ENCODE measurements at places on chromosomes 6 and 20.

DNA sequence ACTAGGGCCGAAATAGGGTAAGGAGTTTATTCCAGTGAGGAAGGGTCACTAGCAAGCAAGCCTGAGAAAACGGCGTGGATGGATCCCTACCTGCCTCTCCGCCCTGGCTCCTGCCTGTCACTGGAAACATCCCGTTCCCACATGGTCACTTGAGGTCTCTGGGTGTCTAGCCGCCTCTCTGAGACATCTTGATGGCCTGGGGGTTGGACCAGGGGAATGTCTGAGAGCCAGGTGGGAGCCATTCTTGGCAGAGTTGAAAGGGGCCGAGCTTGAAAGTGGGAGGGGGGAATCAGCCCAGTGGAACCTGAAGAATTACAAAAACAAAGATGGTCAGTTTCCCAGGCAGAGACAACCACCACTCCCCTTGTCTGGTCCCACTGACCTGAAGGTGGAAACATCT, 961 bp downstream of the CCHCR1 start:
- no peak for DNase-seq

DNA sequence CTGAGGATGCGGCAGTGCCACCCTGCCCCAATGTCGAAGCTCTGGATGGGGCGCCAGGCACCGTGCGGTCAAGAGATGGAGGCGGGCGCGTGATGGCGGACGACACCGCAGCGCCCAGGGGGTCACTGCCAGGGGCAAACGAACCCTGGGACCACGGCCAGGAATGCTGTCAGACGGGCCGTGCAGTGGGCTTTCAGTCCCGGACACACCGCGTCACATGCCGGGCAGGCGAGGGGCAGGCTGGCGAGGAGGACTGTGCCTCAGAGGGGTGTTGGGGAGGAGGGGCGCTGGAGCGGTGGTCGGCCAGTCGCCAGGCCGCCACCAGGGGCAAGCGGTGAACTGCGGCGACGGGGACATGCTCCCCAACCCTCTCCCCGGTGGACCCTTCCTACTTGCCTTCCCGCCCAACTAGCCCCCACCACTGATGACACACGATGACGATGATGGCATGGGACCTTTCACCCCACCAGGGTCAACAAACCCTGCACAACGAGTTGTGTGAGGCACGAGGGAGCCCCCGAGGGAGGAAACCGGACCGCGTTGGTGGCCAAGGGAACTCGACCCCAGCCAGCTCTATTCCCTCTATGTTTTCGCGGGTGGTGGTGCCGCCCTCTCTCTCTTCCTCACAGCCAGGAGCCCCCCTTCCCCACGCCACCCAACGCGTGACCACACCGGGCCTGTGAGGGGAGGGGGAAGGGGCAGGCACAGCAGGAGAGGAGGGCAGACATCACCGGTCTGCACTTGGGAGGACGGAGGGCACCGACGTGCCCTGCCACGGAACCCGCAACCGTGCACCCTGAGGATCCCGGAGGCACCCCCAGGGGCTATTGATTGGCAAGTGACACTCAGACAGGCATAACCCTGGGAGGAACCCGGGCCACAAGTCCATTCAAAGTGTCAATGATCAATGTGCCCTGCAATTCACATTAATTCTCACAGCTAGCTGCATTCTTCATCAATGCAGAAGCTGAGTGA, 1960.9 kb upstream of the DEFB115 start:
- DNase-seq: no peak

GRCh38 chr6:166410426-166410935, 27.7 kb upstream of the MPC1 start:
- DNase-seq: no peak

DNA sequence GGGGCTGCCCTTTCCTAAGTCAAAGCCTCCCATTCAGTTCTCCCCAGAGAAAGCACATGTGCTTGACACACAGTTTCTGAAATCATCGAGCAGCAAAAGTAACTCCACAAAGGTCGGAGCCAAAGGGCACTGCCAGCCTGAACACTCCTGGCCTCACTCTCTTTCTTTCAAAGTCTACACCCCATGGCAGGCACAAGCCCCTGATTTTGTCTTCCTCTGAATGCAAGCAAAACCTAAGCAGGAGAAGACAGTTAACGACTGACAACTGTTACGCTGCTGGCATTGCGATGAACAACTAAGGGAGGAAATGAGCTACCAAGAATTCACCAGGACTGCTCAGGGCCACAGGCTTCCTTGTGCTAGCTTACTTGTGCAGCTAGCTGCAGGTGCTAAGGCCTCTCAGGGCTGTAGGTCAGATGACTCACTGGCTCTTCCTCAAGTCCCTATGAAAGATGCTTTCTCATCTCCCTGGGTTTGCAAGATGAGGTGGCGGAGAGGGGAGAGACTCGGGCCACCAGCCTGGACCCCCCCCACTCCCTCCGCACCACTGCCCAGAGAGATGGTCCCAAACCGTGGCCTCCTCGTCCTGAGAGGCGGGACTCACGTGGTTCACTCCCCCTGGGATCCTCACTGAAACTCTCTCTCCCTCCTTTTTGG, 208.2 kb downstream of the DLL1 start:
- no peak for DNase-seq

DNA sequence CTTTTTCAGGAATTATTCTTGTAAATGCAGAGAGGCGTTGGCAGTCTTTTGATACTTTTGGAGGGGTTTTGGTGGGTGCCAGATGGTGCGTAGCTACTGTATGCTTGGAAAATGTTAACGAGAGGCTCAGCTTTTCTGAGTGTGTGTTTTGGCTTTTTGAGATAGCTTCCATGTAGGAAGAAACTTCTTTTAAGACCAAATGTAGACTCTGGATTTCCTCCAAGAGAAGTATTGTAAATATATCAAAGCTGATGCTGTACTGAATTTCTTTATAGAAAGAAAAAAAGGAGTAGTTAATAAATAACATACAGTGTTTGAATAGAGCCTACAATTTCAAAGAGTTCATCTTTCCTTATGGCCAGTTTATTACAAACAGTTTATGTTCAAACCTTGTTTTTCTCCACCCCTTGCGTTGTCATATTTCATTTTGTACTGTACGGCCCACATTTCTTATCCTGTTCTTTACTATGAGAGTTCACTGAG, 16.7 kb downstream of the TIAM2 start:
- no peak for DNase-seq

GRCh38 chr6:121664158-121664557, 228.7 kb downstream of the GJA1 start:
- DNase-seq: no peak

GRCh38 chr20:61169874-61170273, 82.2 kb upstream of the CDH4 start:
- no peak for DNase-seq

GRCh38 chr20:37777988-37778659, 84.3 kb downstream of the CTNNBL1 start:
- DNase-seq: no peak

DNA sequence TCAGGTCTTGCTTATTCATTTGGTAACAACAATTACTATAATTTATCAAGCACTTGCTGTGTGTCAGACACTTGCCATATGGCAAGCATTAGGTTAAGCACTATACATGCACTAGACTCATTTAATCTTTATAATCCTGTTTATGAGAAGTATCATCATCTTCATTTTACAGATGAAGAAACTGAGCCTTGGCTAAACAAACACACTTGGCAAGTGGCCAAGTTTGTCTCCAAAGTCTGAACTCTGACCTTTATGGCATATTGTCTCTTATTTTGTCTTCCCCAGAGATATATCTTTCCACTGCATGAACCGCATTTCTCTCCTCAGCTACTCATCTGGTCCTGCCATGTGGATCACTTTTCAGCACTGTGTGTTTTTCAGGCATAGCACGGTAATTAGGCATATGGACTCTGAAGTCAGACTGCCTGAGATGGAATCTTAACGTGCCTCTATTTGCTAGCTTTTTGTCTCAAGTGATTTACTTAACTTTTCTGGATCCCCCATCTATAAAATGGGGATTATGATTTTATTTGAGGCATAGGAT, 4.7 kb downstream of the ADGRF5 start:
- DNase-seq: no peak

DNA sequence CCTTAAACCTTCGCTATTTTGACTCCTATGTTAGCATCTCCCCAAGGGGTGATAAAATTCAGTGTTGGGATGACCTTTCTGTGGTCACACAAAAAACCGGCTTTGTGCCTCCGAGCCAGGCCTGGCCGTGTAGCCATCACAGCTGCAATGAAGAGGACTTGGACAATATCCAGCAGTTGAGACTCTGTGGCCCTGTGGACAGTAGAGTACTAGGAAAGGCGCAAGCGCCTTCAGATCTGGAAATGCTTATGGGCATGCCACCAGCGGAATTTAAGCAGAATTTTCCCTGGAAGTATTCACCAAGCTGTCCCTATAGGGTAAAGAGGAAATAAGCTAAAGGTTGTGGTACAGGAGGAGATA, 63.3 kb upstream of the SLC2A12 start:
- DNase-seq: no peak

GRCh38 chr6:156804402-156804801, 27.2 kb downstream of the ARID1B start:
- DNase-seq: no peak

- DNase-seq: peak; percentile 75
These were observed at the start of gene CEP162 for GRCh38 chr6:84227434-84228197. Gene CEP162 (minus strand): TSS chr6:84227643. CDS start chr6:84226393, 1,250 bp downstream.

DNA sequence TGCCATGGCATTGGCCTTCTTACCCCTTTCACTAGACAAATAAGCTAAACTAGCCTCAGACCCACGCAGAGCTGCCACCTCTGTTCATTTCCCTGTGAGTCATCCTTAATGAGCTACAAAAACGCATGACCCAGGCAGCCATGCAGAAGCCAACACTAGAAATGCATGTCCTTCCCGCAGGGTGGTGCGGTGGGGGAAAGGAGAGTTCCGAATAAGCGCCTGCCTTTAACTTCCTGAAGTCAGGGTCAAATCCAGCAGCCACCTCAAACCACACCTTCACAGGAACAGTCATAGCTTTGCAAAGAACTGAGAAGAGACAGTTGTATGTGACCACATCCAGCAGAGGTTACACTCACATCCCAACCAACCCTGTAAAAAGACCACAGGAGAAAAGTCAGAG, 40.4 kb downstream of the IRF4 start:
- peak; percentile 12 for DNase-seq

DNA sequence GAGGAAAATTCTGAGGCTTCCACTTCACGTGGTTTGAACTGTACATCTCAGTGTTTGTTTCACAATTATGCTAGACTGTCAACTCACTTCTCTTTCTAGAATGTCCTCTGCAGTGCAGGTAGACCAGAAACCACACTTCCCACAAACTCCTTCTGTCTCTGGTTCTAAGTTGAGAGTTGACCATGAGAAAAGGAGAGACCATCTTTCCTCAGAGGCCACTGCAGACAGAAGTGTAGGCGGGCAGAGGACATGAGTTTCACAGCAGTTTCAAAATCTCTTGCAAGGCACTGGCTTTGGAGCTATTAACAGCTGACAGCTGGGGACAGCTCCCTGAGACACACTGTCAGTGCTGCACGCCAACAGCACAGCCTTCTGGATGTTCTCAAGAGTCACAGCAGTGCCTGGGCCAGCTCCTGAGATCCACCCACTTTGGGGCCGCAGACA, 55.4 kb upstream of the MOXD1 start:
- DNase-seq: no peak

- DNase-seq: no peak
These were observed 197.6 kb upstream of the THBS2 start for GRCh38 chr6:169451065-169451838.

GRCh38 chr6:108591040-108591816, 30.5 kb downstream of the FOXO3 start:
- DNase-seq: no peak

DNA sequence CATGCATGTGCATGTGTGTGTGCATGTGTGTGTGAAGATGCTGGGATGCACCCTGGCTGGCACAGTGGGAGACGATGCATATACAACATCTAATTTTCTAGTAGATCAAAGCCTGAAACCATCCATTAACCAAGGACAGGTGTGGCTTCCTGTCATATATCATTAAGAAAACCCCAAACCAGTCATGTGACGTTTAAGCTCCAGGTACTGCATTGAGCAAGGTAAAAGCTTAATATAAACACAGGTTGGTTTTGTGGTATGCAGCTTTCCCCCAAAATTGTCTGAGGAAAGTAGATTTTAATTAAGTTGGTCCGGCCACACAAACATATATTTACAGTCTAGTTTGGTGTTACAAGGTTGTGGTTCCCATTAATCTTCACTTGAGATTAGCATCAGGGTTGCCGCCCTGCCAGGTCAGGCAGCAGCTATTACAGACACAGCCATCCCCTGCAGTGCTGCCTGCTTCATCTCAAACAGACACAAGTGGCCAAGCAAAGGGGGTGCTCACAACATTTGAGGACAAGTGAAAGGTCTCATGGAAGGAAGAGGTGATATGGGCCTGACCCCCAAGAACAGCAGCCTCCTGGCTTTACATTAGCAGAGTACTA, 48.6 kb upstream of the NAA20 start:
- DNase-seq: no peak

DNA sequence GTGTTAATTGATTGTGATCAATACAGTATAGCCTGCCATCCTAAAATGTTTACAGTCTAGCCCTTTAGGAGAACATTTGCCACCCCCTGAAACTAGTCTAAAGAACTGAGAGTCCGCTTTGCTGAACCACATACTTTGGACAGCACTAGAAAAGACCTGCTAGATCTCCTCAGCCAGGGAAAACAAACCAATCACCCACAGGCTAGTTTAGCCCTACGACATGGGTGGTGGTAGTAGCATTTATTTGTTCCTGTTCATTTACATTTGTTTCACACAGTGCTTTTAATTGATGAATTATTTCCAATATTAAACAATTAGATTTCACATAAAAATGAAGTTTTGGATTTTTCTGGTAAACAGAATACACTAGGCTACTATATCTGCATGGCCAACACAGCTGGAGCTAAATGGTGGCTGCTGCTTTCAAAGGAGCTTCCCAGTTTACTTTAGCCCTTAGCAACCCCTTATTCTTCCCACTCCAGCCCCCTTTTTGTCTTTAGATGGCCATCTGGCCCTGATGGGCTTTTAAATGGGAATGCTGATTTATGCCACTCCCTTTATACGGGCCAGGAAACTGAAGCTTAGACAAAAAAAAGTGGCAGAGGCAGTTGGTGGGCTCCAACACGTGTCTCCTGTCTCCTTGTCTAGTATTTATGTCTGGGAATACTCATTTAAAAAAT, 72.4 kb downstream of the ADGRG6 start:
- DNase-seq: no peak

DNA sequence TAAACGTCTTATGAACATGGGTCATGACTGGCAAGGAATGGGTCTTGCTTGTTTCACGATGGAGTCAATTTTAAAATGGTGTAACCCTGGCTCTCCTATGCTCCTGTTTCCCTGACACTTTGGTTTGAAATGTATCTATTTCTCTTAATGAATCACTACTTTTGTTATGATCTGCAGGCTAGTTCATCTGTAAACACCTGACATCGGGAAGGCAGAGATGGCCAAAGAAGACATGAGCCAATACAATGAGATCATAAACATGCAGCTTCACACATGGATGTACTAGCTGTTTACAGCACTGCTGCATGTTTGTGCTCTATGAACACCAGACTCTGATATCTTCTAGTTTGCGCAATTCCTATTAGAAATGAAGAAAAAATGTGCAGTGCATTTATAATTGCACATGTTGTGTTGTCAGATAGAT, 11.0 kb upstream of the RAD21L1 start:
- no peak for DNase-seq

Data from astrocyte (in vitro differentiated cells and primary cell).